HS-5 (cell line): ENCODE measurements at places on chromosomes 2 and 18.
A peak's percentile ranks its signal among the peaks of the same experiment; 100 is the strongest.

GRCh38 chr2:240131941-240132650 is 4.0 kb downstream of the COPS9 start:
- no peak for DNase-seq

DNA sequence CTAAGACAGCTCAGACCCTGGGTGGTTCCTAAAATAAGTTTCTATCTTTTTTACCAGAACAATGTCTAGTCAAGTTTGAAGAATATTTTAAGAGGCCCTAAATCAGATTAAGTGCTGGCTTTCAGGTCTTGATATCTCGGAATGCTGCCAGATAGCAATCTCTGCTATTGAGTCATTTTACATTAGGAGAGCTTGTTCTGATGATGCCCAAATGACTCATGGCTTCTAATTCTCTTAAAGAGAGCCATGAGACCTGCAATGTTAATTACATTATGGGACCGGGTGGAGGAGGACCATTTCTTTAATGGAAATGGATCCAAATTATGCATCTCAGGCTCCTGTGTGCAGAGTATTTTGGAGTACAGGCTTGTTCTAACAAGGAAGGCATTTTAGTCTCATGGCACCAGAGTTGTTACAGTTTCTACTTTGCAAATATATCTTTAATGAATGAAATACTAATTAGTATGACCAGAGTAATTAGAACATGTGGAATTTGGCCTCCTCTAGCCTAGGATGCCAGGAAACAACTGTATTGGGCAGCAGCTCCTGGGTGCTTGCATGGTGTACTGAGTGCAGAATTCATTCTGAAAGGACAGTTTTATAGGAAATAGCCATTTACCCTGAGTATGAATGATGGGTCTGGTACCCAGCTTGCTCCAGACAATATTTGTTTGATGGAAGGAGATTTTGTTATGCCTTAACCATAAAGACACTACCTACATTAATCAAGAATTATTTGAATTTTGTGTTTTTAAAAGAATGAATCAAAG is 94.0 kb upstream of the SULT1C3 start:
- DNase-seq, result peak; percentile 16

GRCh38 chr2:18311420-18312195 is 248.8 kb downstream of the RDH14 start:
- no peak for DNase-seq

- DNase-seq, result no peak
Measured at GRCh38 chr18:48470484-48471180, 61.4 kb upstream of the ZBTB7C start.

GRCh38 chr2:178947006-178947405 is 102.9 kb downstream of the CCDC141 start:
- no peak for DNase-seq

DNA sequence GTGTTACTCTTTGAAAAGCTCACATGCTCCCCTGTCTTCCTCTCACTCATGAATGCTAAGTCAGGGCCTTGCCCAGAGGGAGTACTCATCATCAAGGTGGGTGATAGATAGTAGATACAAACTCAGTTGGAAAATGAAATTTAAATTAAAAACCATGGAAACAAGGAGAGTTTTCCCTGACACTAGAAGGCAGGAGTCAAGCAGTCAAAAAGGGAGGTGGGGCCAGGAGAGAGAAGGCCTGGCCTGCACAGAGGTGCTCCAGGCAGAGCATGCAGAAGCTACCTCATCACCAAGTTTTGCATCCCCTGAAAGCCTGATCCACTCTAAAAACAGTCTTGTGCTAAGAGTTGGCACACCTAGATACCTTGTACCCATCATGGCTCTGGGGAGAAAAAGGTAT is 143.7 kb downstream of the MYO5B start:
- peak; percentile 2 for DNase-seq

- DNase-seq, result no peak
Measured at GRCh38 chr2:157107877-157108276, 149.6 kb upstream of the GALNT5 start.

GRCh38 chr2:12513339-12513738 is 203.4 kb upstream of the TRIB2 start:
- no peak for DNase-seq

GRCh38 chr2:222703886-222704285 is 32.4 kb downstream of the MOGAT1 start:
- no peak for DNase-seq

GRCh38 chr2:53970724-53971602 is at the start of gene PSME4:
Gene PSME4, minus strand, starts transcription at chr2:53970993. Its CDS starts 209 bp downstream, at chr2:53970784.
- DNase-seq, result no peak

GRCh38 chr2:235541838-235542549 is 48.2 kb downstream of the AGAP1 start:
- DNase-seq, result no peak

- DNase-seq, result no peak
Measured at GRCh38 chr18:77134611-77135010, 2.0 kb upstream of the MBP start.

DNA sequence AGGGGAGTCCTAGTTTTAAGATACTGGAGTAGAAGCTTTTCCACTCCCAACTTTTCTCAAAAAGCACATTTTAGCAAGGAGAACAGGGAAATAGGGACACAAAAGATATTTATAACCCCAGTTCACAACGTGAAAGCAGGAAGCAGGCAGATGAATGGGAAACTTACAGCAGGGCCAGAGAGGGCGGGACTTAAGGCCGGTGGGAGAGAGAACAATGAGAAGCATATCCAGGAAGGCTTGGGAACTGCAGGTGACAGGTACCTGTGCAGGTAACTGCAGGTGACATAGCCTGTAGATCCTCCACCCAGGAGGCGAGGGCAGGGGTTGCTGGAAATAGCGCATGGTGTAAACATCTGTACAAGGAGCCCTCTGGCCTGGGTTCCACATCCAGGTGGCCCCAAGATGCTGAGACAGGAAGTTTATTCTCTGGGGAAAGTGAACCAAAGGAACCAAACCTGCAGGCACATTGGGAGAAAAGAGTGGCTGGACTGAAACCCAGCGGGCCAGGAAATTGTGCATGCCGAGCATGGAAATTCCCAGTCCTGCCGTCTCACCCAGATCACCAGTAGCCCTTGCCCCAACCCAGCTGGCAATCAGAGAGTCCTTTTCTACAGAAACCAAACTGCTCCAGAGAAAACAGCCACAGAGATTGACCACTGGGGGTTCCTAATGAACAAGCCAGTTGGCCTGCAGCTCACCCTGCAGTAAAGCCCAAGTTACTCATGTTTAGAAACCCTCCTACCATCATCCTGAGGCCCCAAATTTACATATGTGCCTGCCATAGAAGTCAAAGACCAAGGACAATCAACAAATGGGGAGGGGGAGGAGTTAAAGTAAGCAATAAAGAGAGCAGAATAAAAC is 24.3 kb upstream of the COL6A3 start:
- no peak for DNase-seq

DNA sequence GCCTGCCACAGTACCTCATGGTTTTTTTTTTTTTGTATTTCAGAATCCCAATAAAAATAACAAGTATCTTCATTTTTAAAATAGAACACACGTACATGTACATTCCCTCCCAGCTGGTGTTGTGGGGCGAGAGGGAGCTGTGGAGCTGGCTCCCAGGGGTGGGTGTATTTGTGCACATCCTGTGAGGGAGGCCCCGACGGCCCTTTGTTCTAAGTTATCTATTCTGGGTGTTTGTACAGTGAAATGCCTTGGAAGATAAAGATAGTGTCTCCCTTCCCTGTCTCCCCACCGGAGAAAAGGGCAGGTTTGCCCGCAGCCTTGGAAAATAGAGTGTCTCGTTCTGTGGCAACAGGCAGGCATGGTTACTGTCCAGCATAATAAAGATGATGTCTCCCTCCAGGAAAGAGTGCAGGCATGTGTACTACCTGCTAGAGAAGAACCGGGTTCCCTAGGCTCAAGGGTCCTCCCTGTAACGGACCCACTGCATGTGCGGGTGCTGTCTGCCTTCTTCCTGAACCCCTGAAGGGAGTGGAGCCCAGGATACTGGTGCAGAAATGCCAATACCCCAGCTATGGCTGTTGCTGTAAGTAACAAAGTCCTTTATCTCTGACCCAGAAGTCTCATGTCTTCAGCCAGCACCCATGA is 12.1 kb upstream of the ALLC start:
- DNase-seq, result no peak

GRCh38 chr2:195663007-195663406 is 6.0 kb downstream of the SLC39A10 start:
- no peak for DNase-seq

DNA sequence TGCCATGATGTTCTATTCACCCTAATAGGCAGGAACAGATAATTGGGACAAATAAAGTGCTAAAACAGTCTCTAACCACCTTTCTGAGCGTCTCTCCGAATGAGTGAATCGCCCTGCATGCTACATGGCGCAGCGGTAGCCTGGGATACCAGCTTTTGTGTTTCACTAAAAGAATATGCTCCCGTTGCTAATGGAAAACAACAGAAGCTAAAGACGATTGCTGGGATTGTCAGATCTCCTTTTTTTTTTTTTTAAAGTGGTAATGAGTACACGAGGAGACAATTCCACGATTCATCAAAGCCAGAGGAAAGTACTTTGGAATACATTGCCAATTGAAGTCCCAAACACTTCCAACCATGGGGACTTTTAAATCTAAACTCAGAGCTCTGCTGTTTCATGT is 1815.3 kb upstream of the CELF4 start:
- DNase-seq, result no peak

- no peak for DNase-seq
Measured at GRCh38 chr2:55150834-55151233, 81.3 kb downstream of the CLHC1 start.

DNA sequence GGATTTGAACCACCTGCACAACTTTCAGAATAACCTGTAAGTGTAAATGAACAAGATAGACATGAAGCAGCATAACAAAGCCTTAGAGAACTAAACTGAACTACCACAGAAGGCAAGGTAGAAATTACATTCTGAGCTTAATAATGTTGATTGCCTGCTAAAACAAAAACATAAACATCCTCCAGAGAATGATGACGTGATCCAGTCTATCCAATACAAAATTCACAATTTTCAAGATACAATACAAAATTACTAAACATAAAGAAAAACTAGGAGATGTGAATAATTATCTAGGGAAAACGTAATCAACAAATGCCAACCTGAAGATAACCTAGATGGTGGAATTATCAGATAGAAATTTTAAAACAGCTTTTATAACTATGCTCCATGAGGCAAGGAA is 40.7 kb upstream of the EGR4 start:
- no peak for DNase-seq

GRCh38 chr18:7755753-7756475 is 188.8 kb downstream of the PTPRM start:
- DNase-seq, result no peak

GRCh38 chr2:231187736-231188505 is 10.5 kb upstream of the ARMC9 start:
- no peak for DNase-seq

- no peak for DNase-seq
Measured at GRCh38 chr2:38524580-38524979, 78.1 kb downstream of the HNRNPLL start.

GRCh38 chr2:47403609-47404193 is 745 bp downstream of the MSH2 start:
- no peak for DNase-seq

- DNase-seq, result no peak
Measured at GRCh38 chr2:150981826-150982225, 279.8 kb downstream of the RBM43 start.

DNA sequence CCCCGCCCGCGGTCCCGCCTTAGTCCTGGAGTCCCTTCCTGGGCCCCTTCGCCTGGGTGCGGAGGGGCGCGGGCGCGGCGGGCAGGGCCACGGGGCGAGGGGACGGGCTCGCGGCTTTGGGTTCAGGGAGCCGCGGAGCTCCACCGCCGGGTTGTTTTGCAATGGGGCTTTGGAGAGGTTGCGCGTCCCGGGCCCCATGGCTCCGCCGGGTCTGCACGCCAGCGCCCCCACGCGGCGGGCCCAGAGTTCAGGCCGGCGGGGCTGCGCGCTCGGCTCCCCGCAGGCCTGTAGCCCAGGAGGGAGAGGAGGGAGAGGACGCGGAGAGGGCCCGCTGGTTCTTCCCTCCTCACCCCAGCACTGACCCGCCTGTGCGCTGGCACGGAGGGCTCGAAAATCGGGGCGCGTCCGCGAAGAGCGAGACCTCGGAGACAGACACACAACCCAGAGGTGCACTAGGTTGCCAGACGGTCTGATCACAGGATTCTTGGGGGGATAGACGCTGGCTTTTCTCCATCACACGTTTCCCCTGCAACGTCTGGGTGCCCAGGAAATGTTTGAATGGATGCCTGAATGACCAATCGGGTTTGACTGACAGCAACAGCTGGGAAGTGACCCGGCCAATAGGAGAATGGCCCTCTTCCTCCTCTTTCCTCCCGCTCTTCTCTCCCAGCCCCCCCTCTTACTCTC is 4.9 kb upstream of the SIX2 start:
- peak; percentile 64 for DNase-seq

DNA sequence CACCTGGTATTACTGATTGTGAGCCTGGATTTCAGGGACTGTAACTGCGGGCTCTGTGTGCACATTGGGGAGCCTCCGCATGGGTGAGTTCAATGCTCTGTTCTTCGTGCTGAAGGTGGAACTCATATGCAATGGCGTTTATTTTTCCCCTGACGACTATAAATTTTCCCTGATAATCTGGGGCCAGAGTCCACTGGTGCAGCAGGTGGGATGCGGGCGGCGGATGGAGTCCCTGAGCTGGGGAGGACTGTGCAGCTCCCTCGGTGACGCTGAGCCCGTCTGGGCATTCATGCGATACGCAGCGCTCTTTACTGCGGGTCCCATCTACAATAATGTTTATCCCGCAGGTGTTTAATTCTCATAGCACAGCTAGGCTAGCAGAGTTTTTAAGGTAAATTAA is 181.6 kb upstream of the ALKAL2 start:
- no peak for DNase-seq

- DNase-seq, result no peak
Measured at GRCh38 chr2:241296767-241297166, 18.7 kb downstream of the HDLBP start.

DNA sequence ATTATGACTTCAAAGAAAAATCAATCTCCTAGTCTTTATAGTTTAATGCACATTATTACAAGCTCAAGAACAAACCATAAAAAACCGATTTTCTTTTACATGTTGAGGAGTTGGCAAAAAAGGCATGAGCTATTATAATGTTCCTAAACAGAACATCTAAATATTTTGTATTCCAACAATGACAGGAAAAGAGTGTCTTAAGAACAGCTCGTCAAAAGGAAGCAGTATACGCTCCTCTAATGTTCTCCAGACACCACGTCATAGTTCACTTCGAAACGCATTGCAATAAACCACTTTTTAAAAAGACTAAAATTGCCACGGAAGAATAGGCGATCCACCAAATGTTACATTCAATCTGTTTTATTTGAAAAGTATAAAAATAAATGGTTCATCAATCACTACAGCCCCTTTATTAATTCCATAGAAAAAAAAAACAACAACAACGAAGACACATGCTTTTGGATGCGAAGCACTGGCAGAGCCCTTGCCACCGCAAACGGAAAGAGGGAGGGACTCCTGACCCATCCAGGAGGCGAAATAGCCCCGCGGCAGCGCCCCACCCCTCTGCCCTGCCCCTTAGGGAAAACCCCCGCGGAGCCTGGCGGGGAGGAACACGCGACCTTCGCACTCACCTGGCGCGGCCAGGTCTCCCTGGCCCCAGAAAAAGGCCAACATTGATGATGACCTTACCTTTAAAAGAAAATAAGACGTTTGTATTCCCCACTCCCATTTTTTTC is 45.8 kb downstream of the MBP start:
- DNase-seq, result no peak
